ENCODE measurements at places on chromosomes 12 and 14. TPM values are rescaled to one million over a fixed set of nuclear protein-coding genes. Genes with fewer than 3 reads are reported as not detected.

DNA sequence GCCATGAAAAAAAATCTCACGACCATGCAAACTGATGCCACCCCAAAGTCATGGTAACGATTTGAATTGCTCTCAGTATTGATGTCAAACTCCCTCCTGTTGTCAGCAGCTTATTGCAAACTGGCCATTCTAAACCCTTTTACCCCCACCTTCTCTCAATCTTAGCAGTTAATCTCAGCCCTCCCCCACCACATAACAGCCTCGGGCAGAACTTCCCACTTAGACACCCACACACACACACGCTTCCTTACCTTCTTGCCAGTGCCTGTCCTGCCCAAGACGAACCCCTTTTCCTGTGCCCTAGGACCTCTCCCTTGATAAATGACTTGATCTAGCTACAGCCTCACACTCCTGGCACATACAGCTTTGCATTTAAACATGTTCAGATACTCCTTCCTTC, 56.6 kb downstream of the GPATCH2L start:
- DNase-seq, result no peak

The C12orf56 gene
- total RNA-seq, result 7.4 TPM

DNA sequence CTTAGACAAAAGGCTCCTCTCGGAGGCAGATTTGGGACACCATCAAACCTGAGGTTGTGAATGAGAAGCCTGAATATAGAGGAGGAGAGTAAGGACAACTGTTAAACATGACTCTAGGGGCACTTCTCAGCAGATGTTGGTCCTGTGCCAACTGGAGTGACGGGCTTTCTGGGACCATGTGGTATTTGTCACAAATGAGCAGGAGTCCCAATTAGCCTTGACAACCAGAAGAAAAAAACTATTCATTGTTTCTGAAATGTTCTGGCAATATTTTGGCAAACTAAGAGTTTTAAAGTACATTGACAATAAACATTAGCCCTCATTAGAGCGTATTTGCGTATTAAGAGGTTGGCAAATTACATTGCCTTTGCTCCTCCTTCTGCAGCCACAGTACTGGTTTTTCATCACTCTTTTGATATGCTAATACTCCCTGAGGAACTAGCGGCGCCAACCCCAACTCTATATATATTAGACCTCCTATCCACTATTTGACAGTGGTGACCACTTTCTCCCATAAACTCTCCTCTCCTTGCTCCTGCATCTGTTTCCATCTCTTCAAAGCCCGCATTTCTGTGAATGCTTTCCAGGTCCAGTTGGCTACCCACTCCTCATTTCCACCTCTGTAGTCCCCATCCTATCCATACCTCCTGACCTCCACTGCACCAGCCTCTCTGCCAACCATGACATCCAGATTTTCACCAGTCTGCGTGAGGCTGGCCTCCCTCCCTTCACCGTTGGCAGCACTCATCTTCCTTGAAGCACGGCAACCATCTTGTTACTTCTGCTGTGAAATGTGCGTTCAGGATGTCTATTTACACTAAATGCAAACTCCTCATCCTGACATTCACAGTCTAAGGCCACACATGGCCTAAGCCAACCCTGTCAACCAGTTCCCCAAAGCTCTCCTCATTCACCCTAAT, 100.7 kb downstream of the ZFC3H1 start:
- DNase-seq, result no peak

DNA sequence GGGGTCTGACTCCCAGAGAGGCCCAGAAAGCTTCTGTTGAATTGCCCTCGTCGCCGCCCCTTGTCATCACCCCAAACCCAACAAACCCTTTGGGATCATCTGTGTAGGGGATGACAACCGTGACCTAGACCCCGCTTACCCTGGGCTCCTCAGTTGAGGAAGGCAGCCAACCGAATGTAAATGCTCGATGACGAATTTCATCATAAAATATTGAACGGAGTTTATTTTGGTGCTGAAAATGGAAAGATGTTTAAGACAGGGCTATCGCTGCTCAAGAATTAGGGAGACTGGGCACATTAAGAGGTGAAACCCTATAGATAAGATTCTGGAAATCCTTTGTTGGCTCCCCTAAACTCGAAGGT, 512 bp downstream of the ACTR10 start:
- no peak for DNase-seq

All from vagina (tissue), 2 donors.